ENCODE measurements at places on chromosomes 4 and X.

GRCh38 chrX:125378205-125378604 lies 58.5 kb downstream of the TEX13C start:
- no peak for DNase-seq

- DNase-seq = no peak
Observed at GRCh38 chr4:2340272-2341061, 78.0 kb downstream of the ZFYVE28 start.

DNA sequence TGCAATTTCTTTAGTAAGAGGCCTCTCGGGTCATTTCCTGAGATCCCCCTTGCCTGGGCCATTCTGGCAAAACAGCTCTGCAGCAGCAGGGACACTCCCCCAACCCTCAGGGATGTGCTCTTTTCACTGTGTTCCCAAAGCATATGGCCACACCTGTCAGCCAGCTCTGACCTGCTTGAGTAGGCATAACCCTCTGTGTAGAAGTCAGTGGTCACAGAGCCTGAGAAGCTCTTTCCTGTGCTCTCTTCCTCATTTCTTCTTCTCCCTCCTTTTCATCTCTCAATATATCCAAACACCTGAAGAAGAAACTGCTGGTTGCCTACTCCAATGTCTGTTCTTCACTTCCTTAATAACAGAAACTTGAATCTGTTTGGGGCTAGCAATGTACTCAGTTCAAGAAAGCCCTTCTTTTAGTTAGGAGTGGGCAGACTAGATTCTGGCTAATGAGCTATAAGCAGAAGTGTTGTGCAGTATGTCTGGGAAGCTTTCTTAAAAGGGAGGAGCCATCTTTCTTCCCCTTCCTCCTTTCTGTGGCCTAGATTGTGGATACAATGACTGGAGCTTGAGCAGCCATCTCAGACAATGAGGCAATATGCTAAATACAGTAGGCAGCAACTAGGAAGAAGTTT lies 73.3 kb downstream of the PRPS1 start:
- no peak for DNase-seq

DNA sequence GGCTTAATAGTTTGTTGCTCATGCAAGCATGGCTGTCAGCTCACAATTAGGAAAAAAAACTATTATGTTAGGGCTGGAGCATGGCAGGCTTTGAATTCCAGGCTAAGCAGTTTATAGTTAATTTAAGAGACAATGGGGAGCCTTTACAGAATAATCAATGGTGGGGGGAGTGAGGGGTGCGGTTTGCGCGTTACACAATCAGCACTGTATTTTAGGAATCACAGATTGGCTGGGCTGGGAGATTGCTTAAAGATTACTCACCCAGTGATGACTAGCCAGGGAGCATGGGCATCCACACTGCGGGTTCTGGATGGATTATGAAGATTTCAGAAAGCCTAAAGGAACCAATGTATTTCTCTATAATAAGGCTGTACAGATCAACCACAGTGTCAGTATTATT lies 186.6 kb downstream of the SOX3 start:
- no peak for DNase-seq

- peak; percentile 9 for DNase-seq
Observed at GRCh38 chrX:118974908-118975671, 672 bp downstream of the LONRF3 start.

DNA sequence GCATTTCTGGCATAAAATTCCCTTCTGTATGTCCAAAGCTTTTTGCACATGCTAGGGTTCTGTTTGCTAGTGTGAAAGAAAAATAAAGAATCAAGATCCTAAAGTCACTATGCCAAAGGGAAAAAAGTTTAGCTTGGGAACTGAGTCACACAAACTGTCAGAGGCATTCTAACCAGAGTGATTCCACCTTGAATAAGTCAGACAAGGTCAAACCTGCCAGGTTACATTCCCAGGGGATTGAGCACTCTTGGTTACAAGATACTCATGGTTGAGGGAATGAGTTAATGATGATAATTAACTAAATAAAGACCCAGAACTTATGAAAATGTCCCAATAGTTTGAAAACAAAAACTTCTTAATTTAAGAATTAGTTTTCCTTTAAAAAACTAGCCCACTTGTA lies 13.7 kb upstream of the UGT2B17 start:
- no peak for DNase-seq

- DNase-seq = no peak
Observed at GRCh38 chr4:82495666-82496065, 65.3 kb downstream of the ENOPH1 start.

DNA sequence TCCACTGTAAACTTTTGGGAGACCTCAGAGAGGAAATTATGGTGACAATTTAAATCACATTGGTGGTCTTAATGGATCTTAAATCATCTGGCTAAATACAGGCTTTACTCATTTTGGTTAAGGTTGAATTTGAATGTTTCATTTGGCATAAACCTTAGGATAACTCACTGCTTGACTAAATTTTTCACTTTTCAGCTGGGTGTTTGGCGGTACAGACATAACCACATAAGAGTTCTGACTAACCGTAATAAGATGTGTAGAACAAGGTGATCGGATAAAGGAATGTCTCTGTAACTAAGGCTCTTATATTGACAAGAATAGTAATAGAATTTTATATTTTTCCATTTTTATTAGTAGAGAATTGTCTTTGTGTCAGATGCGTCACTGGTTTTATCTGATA lies 281.0 kb downstream of the BMPR1B start:
- DNase-seq = no peak

- no peak for DNase-seq
Observed at GRCh38 chr4:38740303-38740702, 42.5 kb downstream of the TLR10 start.

DNA sequence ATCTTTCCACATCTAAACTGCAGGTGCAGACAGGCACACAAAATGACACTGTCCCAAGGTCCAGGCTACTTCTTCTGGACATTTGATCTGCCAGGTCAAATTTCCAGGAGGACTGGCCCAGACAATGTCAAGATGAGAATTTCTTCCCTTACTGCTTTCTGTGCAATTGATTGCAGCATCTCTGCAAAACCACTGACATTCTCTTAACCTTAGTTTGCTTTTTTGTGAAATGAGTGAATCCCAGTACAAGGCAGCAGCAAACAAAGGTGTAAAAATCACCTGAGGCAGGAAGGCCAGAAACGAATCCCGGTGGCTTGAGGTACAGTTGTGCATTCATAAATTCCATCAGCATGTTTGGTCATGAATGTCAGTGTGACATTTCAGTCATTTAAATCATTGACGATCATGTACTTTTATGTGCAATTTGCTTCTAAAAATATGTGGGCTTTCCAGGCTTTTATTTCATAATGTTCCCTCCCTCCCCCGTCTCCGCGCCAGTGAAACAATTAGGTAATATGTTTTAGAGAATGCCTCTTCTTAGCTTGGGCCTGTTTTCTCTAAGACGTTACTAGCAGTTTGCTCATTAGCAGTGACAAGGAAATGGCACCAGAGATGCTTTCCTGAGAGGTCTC lies 39.1 kb downstream of the NHS start:
- DNase-seq = no peak

GRCh38 chr4:55372259-55372658 lies 23.5 kb upstream of the TMEM165 start:
- DNase-seq = no peak

DNA sequence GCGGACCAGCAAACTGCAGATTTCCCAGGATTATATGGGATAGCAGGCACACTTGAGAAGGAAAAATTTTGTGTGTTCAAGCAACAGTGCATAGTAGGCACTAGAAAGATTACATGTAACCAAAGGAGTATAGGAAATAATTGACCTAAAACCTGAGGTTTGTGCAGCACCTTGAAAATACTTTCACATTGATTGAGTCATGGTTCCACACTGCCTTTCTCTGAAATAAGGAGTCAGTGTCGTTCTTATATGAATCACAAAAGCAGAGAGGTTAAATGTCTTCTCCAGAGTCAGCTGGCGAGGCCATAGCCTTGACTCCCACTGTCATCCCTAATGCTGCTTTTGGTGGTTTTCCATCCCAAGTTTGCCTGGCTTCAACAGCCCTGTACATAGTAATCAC lies 138.9 kb downstream of the SOWAHB start:
- DNase-seq = no peak

- no peak for DNase-seq
Observed at GRCh38 chr4:3702561-3703221, 63.5 kb upstream of the ADRA2C start.

Measured in activated T-helper 1 cell treated with anti-CD3 and anti-CD28 coated beads, Interleukin-2, amount 50 U/mL, for 16 hours (primary cell).